NCI-H1105 (cell line): ENCODE measurements at places on chromosomes 2 and 18.

- DNase-seq = no peak
Observed at GRCh38 chr2:157245846-157246764, 11.4 kb upstream of the GALNT5 start.

DNA sequence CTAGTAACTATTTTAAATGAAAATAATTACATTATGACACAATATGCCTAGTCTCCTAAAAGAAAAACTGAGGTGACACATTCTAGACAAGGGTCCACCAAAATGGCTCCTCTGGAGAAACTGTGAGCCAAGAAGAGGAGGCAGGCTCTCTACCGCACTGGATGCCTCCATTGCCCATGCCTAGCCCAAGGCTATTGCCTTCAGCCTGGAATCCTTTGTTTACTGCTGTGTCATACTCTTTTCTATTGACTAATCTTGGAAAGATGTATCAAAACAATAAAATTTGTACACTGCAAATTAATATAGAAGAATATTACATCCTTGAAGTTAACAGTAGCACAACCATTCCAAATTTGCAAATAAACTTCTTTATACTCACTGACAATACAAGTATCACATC is 167.1 kb downstream of the RAB3GAP1 start:
- DNase-seq = no peak

DNA sequence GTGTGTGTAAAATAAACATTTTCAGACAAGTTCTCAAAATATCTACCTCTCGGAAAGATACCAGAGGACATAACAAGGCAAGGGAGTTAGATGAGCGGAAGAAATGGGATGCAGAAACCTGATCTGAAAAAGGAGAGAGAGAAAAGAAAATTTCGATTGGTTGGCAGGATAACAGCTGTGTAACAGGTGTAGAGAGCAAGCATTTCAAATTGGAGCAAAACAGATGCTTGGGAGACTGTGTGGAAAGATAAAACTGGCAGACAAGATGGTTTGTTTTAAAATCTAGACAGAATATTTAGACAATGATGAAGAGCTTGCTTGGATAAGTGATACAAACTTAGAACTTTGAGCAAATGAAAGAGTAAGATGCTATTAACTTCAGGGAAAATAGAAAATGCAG is 20.2 kb downstream of the CHST9 start:
- DNase-seq = no peak

DNA sequence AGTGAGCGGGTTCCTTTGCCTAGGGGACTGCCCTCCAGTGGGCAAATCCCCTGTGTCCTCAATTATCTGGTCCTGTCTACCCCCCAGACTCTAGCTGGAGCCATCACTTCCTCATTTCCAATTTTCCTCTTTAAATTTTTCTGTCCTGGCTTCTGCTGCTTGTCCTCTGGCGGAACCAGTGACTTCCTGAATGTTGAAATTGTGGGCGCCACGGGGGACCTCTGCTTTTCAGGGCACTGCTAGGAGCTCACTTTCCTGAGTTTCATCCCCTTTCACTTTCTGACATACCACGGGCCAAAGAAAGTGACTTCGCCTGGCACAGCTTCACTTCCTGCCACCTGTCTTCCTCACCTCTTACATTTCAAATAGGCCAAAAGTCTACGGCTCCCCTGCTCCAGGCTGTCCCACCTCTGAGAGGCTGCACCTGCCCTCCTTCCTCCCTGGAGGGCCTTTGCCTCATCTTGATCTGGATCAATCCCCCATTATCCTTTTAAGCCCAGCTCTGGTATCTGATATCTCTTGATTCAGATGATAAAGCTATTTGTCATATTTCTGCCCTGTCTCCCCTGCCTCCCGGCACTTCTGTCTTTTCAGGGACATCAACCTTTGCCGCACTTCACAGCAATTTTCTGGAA is 1.4 kb upstream of the MARCO start:
- DNase-seq = no peak

DNA sequence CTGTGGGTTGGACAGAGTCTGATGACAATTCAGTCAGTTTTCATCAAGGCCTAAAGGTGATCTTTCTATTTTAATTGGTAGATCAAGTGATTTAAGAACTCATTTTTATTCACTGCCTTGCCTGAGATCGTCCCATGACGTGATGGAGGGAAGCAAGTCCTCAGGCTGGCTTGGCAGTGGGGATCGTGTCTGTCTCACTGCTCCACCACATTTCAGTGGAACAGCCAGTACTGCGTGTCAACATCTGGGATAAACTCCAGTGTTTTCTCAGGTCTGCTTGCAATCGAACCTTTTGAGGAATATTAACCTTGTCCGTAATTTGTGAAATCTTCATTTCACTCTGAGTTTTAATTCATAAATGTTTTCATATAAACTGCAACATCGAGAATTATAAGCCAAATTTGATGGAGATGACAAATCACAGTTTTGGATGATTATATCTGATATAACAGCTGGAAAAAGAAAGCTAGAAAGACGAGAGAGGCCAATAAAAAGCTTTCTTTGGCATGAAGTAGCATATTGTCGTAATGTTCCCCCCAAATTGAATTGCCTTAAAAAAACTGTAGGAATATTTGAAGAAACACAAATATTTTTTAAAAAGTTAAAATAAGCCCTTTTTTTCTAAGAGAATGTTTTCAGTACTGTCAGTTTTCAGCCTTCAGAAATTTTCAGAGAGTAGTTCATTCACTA is 414.7 kb upstream of the SPRED2 start:
- no peak for DNase-seq

DNA sequence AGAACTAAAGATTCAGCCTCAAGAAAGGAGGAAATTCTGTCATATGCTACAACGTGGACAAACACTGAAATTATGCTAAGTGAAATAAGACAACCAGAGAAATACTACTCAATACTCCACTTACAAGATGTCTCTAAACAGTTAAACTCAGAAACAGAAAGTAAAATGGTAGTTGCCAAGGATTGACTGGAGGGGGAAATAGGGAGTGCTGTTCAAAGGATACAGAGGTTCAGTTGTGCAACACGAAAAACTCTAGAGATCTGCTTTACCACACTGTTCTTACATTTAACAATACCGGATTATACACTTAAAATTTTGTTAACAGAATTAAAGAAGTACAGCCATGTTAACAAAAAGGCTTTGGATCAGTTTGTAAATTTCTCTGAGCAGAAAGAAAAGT is 39.8 kb upstream of the C2orf15 start:
- DNase-seq = no peak
